ENCODE measurements at places on chromosomes 5 and 9.

DNA sequence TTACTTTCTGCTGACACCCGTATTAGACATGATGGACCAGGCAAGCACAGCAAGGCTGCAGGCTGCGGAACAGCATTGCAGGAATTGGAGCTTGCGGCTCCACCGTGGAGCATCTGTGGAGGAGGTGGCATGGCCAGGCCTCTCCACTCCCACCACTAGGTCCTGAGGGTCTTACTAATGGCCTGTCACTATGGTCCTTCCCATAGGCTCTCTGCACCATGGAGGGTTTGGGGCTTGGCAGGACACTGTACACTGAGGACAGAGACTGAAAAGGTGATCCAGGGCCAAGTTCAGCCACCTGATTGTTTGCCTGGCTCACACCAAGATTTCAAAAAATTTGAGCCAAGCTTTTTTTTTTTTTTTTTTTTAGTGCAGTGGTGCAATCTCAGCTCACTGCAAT is 14.3 kb upstream of the ZBTB43 start:
- no peak for DNase-seq

GRCh38 chr5:150583541-150584225 is 56.8 kb upstream of the SYNPO start:
- no peak for DNase-seq

DNA sequence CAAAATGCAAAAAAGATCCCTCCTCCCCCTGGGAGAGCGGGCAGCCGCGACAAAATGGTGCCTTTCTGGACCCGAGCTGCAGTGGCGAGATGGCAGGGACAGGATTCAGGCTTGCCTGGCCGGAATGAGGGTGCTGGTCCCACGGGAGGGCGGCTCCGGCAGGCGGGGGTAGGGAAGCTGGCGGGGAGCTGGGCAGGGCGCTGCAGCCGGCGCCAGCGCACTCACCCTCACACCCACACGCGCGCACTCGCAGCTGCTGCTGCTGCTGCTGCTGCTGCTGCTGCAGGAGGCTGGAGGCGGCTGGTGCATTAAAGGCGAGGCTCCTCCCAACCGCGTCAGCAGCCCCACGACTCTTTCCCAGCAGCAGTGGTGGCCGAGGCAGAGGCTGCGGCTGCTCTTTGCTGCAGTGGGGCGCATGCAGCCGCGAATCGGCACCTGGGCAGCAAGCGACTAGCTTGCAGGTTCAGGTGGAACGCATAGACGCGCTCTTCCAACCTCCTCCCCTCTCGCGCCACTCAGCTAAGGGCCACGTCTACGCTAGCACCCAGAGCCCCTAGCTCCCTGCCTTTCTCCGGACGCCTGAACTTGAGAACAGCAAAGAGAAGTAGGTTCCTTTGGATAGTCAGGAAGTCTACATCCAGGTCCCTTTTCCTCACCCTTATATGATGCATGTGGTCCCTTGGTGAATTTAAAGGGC is at the start of gene PPP2R2B:
TSS of gene PPP2R2B (minus strand) at position 282 of the 697 bp plus-strand sequence.
- DNase-seq = peak; percentile 48

- DNase-seq = peak; percentile 83
Observed at GRCh38 chr5:24163091-24163490, 481.7 kb downstream of the CDH10 start.

- no peak for DNase-seq
Observed at GRCh38 chr9:124453586-124454191, 3.4 kb downstream of the ADGRD2 start.

DNA sequence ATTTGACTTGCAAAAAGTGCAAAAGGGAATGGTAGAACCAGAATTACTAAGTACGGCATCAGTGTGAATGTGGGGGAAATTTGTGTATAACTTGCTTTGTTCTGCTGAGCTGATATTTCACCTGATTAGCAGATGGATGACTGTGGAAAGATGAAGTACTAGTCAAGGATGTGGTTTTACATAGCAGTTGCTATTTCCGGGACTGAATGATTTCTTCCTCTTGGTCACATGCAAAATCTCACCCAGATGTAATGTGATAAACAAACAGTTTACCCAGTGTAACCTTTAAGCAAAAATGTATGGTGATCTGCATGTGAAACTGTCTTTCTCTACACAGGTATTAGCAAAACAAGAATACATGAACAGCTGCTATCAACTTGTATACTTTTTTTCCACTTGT is 46.1 kb downstream of the DCP2 start:
- no peak for DNase-seq

DNA sequence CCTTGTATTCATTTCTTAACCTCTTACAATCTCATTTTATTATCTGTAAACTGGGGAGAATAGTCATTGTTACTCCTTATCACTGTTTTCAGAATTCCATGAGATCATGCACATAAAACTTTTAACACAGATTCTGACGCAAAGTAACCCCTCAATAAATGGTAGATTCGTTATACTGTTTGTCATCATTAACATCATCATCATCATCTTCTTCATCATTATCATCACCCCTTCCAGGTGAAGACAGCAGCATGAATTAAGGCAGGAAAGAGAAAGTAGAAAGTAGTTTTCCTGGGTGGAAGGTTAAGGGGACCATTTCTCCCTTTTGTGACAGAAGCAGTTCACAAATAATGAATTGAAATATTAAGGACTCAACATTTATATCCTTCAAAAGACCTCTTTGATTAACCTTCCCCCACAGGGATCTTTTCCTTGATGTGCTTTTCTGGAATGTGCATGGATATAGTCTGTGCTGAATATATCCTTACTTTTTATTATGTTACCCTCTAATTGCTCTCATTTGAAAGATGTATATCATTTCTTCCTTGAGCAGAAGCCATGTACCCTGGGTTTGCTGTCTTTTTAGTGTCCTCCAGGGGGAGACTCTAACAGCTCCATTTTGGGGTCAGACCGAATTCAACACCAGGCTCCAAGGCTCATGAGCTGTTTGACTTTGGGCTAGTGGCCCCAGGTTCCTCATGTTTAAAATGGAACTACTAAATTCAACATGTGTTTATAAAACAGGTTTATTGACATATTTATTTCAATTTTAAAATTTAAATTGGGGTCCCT is 1029.9 kb upstream of the WWC1 start:
- peak; percentile 10 for DNase-seq

GRCh38 chr9:5633243-5633642 is 4.3 kb downstream of the RIC1 start:
- peak; percentile 43 for DNase-seq

- DNase-seq = peak; percentile 43
Observed at GRCh38 chr5:91885291-91886265, 502.5 kb upstream of the ARRDC3 start.

DNA sequence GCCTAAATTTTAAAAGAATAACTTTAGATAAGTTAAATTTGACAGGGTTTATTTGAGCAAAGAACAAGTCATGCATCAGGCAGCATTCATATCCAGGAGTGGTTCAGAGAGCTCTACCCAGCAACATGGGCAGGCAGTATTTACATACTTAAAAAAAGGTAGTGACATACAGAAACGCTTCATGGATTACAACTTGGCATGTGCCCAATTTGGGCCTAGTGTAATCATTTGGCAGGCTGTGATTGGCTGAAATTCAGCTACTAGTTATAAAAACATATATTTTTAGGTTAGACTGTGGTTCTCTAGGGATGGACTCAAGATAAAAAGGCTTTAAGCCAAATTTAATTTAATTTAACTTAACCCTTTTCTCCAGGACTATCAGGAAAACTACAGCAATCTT is 374.0 kb upstream of the ADAMTS16 start:
- DNase-seq = no peak

GRCh38 chr5:115349001-115349817 is 52.8 kb upstream of the CCDC112 start:
- DNase-seq = peak; percentile 84

DNA sequence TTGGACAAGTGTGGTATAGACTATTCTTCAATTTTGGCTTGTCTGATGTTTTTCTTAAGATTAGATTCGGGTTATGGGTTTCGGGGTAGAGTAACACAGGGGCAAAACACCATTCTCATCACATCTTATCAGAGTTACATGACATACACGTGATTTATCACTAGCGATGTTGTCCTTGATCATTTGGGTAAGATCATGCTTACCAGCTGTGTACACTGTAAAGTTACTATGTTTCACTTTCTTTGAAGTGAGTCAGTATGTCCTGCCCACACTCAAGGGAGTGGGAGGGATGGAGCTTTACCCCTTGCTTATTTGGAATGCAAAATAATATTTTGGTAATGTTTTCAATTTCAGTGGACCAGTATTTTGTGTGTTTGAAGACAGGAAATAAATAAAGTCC is 101.8 kb upstream of the TAF11L2 start:
- no peak for DNase-seq

- DNase-seq = no peak
Observed at GRCh38 chr5:87741881-87742280, 329.2 kb upstream of the CCNH start.

DNA sequence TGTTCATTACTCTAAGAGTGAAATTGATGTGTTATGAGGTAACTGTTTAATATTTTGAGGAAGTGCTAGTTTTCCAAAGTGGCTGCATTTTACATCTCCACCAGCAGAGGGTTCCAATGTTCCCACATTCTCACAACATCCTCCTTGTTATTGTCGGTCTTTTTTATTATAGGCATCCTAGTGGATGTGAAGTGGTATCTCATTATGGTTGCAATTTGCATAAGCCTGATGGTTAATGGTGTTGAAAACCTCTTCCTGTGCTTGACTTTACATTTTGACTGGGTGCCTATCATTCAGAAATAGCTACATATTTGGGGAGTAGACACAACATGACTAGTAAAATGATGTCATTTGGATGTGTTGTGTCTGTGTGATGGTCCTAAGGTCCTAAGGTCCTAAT is 143.6 kb downstream of the MRPS30 start:
- DNase-seq = peak; percentile 30

DNA sequence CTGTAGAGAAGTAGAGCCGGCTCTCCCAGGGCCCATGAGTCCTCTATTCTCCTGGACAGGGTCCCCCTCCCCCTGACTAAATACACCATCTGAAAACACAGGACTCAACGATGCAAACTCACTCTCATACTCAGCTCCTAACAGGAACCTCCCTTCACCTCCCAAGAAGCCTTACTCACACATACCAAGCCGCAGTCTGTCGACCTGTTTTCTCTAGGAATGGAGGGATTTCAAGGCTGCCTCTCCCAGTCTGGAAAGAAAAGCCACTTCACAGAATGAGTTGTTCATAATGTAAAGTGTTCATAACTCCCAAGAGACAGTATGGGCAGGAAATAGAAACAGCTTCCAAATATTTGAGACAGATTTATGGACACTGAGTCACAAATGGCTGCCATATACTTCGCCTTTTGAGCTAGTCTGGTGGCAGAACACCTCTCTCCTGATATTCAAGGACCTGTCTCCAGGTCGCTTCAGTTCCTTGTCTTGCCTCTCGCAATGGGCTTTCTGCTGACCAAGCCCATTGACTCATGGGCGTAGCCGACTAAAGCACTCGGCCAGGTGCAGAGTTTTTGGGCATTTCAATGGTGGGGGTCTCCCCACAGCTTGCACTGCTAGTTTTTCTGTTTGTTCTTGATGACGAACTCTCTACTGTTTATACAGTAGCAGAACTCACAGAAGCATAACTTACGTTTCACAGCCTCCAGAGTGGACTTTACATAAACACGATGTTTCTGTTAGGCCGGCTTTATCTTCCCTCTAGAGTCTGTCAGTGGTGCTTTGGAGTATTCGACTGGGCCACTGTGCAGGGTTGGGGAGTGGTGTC is 25.0 kb upstream of the IL17B start:
- DNase-seq = peak; percentile 100

- peak; percentile 18 for DNase-seq
Observed at GRCh38 chr5:90944116-90944515, 385.5 kb downstream of the ADGRV1 start.

GRCh38 chr9:16519001-16519400 is 351.5 kb downstream of the BNC2 start:
- no peak for DNase-seq

GRCh38 chr9:134496413-134497282 is 145.0 kb upstream of the COL5A1 start:
- peak; percentile 87 for DNase-seq
